ENCODE measurements at places on chromosomes 6 and 20.

DNA sequence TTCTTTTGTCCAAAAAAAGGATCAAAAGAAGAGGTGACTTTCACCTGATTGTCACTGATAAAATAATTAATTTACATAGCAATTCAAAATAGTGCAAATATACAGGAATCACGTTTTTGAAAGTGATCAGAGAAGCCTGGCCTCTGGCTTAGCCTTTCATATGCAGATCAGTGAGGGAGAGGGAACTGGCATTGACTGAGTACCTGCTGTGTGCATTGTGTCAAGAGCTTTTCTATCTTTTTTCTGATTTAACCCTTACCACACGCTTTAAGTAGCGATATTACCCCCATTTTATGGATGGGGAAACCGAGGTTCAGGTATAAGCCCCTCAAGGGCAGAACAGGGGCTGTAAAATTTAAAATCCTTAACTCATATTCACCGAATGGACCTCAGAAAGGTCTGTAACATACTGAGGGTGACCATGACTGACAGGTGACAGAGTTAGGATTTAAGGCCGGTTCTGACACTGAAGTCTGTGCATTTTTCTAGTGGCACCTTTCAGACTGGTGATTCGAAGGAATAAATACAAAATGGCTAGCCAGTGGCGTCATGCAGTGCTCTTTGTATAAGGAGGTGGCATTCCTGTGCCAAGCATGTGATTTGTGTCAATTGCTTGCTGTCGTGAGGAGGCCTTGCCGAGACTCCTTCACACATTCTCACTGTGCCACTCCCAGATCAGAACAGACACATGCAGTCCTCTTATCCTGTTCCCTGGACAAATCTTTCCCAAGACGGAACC, 310.2 kb downstream of the TSHZ2 start:
- no peak for DNase-seq

GRCh38 chr20:9332791-9333479, 181.5 kb upstream of the LAMP5 start:
- no peak for DNase-seq

GRCh38 chr20:31603822-31604566, 1.1 kb upstream of the ID1 start:
- DNase-seq: peak; percentile 100

- DNase-seq: no peak
Measured at GRCh38 chr20:6515261-6515660, 252.2 kb upstream of the BMP2 start.

DNA sequence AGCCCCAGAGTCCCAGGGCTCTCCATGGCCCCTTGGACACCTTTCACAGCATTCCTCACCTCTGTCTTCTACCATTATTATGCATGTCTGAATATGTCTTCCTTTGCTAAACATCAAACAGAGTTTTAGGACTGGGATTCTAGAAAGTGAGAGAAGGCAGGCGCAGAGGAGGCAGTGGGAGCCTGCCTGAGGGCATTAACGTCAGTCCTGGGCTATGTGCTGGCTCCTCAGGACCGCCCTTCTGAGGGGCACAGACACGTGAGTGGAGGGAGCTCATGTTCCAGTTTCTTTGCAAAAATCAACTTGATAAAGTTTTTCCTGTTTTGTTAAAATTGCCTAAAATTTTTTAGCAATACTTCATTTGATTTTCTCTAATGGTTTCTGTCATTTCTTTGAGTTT, 38.0 kb downstream of the C6orf15 start:
- DNase-seq: no peak

Data from NCI-H1930 (cell line).